ENCODE measurements at places on chromosomes 12 and 14.

- DNase-seq, result no peak
These were observed 53.7 kb downstream of the CCNK start for GRCh38 chr14:99534863-99535262.

DNA sequence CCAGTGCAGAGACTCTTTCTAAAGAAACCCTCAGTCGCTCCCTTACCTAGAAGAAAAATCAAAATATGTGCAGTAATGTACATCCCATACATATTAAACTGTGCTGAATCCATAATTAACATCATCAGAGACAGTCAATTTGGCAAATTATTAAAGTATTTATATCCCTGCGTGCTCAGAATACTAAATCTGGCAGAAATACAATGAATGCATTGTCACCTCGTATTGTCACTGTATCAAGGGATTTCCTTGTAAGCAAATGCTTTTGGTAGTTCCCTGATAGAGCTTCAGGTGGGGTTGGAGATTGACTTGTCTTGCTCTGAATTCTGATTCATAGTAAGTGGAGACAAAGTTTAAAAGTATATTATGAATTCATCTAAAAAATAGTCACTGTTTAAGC lies 319.1 kb downstream of the PPFIA2 start:
- DNase-seq, result no peak

DNA sequence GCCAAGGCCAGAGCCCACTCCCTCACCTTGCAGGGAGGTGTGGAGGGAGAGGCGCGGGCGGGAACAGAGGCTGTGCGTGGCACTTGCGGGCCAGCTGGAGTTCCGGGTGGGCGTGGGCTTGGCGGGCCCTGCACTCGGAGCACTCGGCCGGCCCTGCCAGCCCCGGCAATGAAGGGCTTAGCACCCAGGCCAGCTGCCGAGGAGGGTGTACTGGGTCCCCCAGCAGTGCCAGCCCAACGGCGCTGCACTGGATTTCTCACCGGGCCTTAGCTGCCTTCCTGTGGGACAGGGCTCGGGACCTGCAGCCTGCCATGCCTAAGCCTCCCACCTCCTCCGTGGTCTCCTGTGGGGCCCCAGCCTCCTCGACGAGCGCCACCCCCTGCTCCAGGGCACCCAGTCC lies 107.5 kb downstream of the FAR2 start:
- DNase-seq, result no peak

DNA sequence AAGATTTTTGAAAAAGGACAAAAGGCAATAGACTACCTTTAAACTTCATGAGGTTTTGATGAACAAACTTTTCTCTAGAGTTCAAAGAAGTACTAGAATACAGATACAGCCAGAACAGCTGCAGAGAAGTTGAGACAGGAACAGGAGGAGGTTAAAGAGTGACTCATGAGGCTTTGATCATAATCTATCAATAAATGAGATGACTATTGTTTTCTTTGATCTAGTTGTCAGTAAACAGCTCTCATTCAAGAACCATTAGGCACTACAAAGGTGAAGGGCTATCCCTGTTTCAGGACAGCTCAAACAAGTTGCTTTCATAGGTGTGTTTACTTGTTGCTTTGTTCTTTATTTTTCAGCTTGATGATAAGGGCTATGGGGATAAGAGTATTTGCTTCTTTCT lies 2.4 kb downstream of the WASHC3 start:
- no peak for DNase-seq

DNA sequence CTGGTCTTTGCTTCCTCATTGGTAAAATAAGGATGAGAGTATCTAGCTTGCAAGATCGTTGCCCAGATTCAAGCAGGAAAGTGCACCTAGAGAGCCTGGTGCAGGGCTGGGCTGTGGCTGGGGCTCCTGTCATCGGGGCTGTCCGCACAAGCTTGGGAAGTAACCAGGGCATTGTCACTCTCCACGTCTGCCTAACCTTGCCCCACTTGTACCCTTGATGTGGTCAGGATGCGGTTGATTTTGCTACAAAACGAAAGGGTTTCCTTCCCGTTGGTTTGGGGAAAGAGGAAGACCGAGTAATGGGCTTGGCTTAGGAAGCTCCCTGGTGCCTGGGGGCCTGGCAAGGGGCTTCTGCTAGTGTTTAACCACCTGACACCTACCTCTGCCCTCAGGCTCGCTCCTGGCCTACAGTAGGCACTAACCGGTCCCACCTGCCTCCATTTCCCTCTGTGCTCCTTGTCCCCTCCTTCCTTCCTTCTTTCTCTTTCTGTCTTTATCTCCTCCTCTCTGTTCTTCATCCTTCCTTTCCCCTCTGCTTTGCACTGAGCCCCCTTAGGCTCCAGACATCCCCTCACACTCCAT lies 21.8 kb downstream of the MVK start:
- DNase-seq, result no peak

DNA sequence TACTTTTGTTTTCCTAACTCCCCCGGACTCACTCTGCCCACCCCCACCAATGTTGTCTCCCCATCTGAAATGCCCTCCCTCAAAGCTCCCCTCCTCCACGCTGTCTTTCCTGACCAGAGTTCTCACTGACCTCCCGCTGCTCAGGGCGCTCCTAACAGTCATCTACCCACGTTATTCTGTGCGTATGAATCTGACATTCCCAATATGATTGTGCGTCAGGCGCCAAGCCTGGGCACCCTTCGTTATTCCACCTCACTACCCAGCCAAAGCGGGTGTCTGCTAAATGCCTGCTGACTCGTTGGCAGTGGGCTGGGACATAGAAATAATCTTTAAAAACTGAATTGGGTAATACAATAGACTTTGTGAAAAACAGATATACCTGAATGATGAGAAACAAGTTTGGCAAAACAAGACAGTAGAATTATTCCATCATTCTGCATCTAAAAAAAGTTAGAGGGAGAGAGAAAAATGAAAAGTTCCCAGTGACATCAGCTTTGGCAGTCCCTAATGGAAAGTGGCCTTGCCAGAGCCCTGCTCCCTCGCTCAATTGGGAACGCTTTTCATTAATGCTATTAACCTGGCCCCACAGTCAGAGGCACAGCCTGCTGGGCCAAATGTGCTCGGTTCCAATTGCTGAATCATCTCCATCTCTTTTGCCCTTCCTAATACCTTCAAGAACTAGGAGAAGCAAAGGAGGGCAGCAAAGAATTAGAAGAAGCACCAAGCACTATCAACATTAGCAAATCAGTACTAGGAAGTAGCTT lies 74.0 kb upstream of the PLXNC1 start:
- DNase-seq, result no peak

DNA sequence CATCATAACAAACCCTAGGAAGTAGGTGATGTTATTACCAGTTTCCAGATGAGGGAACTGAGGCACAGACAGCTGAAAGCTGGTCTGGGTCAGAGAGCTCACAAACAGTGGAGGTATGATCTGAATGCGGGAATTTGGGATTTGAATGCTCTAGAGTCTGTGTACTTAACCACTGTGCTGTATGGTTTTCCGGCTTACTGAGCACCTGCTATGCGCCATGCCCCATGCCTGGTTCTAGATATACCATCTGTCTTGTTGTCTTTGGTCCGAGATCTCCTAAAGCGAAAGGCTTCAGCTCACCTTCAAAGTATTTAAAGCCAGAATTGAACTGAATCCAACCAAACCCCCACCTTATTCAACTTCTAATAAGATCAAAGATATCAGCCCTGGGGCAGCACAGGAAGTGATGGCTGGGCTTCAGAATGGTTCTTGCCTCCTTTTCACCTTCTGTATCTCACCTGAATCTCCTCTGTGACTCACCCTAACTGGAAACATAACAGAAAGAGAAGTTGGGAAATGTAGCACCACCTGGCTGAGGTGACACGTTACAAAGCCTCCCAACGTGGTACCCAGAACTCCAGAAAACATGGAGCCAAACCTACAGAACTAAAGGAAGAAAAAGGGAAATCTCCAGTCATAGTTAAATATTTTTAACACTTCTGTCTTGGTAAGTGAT lies 54.3 kb downstream of the PRMT8 start:
- no peak for DNase-seq

- DNase-seq, result no peak
These were observed 3.5 kb upstream of the ACTN1 start for GRCh38 chr14:68982581-68982980.

GRCh38 chr14:65866448-65866847 lies 453.9 kb downstream of the FUT8 start:
- DNase-seq, result no peak

DNA sequence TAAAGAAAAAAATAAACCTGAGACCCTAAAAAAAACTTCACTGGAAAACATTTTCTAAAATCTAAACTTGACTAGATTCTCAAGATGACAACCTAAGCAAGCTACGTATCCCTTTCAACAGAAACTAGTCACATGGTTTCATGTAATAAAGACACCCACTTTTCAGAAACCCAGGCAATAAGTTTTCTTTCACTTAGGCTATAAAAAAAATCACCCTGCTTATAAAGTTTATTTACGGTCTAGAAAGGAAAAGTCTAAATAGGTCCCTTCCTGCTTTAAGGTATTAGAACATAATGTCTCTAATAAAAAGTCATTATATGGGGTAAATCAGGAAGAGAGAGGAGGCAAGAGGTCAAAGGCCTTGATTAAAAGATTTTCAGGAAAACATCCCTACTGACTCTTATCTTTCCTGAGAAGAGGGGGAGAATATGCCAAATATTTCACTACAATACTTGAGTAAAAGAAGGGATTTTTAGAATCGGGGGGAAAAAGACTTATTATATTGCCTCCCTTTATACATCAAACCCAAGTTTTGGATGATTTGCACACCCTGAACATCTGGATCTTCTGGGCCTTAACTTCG lies 9.5 kb downstream of the CLIP1 start:
- no peak for DNase-seq

GRCh38 chr12:118098401-118098800 lies 5.4 kb downstream of the VSIG10 start:
- DNase-seq, result no peak

GRCh38 chr14:53161758-53162435 lies 8.8 kb upstream of the DDHD1 start:
- no peak for DNase-seq

- no peak for DNase-seq
These were observed 6.5 kb downstream of the PYGL start for GRCh38 chr14:50937800-50938199.

GRCh38 chr14:71166180-71166837 lies 259.1 kb downstream of the PCNX1 start:
- no peak for DNase-seq

Measured in activated T-helper 9 cell treated with anti-CD3 and anti-CD28 coated beads, Interleukin-2, amount 50 U/mL, for 16 hours (primary cell).